ENCODE measurements at places on chromosomes 6 and 20.

- no peak for DNase-seq
Observed at GRCh38 chr6:38119516-38119915, 300.0 kb downstream of the ZFAND3 start.

- DNase-seq: no peak
Observed at GRCh38 chr6:148530394-148530953, 187.8 kb downstream of the SASH1 start.

DNA sequence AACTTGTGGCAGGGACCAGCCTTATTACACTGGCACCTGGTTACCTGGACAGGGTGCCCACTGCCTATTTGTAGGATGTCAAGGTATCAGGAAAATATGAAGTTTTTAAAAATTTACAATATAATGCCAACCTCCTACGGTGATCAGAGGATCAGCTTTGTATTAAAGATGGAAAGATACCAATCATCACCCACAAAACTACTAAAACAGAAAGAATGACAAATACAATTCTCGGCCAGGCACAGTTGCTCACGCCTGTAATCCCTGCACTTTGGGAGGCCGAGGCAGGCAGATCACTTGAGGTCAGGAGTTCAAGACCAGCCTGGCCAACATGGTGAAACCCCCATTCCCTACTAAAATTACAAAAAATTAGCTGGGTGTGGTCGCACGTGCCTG, 18.4 kb upstream of the PRND start:
- DNase-seq: no peak

DNA sequence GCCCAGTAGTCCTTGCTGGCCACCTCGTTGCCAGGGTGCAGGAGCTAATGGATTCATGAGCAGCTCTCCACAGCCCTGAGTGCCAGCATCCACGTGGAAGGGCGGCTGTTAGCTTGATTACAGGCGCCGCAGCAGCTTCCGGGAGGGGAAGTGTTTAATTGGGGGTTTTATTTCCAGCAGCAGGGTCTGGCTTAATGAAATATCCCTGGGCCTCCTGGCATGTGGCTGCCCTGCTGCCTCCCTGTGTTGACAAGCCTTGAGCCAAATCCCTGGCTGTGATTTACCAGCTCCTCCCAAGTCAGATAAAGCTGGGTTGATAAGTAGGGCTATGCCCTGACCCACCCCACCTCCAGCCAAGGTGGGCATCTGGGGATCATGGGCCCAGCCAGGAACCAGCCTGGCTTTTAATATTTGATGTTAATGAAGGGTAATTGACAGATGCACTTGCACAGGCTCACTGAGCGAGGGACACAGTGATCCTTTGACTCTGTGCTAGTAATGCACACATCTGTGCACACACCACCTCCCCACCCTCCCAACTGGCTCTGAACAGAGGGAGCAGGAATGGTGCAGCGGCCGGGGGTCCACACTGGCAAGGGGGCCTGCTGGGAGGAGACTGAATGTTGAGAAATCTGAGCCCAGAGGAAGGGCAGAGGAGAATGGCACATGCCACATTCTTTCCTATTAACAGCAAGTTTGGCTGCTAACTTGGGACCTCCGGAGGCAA, 13.6 kb downstream of the GLP1R start:
- no peak for DNase-seq

DNA sequence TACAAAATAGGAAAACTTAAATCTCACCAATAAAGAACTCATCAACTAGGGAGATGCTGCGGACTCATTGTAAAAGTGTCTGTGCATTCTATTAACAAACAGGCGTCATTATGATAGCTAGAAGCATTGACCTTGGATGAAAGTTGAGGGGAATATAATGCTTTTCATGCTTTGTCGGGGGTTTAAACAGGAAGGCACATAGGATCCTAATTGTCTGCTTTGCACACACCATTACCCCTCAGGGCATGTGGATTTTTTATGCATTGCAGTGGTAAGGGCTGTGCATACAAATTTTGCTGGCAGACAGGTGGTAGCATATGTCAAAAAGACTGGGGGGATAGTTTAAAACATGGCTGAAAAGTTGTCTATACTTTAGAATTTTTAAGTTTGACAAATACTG, 447.9 kb upstream of the PLCB4 start:
- DNase-seq: no peak

GRCh38 chr20:30488941-30489613, 768.4 kb upstream of the DEFB115 start:
- no peak for DNase-seq

DNA sequence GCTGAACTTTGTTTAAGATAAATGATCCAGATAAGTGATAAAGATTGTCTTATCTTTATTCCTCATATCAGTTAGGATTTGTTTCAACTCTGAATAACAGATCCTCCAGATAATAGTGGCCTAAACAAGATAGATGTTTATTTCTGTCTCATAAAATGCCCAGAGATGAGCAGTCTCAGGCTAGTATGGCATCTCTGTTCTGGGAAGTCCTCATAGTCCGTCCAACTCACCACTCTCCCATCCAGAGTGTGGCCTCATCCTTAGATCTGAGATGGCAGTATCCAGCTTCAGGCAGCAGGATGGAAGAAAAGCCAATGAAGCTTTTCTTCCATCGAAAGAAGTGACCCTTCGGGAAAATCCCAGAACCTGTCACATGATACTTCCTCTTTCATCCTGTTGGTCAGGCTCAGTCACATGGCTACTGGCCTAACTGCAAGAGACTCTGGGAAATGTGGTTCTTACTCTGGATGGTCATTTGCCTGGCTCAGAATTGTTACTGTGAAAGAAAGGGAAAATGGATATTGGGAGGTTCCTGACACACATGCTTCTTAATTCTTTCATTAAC, 29.4 kb upstream of the TAGAP start:
- no peak for DNase-seq
